ENCODE measurements at places on chromosomes 6 and 20. TPM values are rescaled to one million over a fixed set of nuclear protein-coding genes. Genes with fewer than 3 reads are reported as not detected.
A peak's percentile ranks its signal among the peaks of the same experiment; 100 is the strongest.

- DNase-seq: no peak
Measured at GRCh38 chr20:52235129-52235528, 43.5 kb upstream of the ZFP64 start.

GRCh38 chr20:36613974-36614373, 8.4 kb downstream of the RAB5IF start:
- DNase-seq: no peak

GRCh38 chr6:90534337-90535025, 52.4 kb downstream of the MAP3K7 start:
- no peak for DNase-seq

Gene PSORS1C2
- not detected for total RNA-seq

Gene DDO
- total RNA-seq: 0.84 TPM

DNA sequence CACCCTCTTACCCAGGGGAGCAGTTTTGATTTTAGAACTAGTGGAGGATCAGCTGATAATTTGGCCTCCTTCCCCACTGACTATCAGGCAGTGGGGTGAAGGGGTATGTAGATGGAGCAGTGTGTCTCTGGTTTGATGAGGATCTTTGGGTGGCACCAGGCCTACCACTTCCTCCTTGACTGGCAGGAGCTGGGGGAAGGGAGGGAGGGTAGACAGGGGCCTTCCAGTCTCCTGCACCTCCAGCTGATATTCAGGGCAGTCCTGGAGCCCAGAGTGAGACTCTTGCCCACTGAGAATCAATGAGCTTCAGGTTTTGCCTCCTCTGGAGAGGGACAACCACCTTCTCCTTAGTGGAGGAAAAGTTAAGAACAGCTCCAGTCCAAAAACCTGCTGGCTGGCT, 3.2 kb downstream of the DEF6 start:
- DNase-seq: no peak

Gene SSTR4
- not detected for total RNA-seq

Gene ZNFX1
- total RNA-seq: 38.2 TPM

GRCh38 chr20:40282541-40282940, 406.5 kb downstream of the MAFB start:
- DNase-seq: no peak

GRCh38 chr20:57652606-57653545, 32.6 kb upstream of the ZBP1 start:
- DNase-seq: no peak

GRCh38 chr20:15220009-15220656, 882.7 kb upstream of the FLRT3 start:
- no peak for DNase-seq

Gene PRND
- total RNA-seq: 0.29 TPM

DNA sequence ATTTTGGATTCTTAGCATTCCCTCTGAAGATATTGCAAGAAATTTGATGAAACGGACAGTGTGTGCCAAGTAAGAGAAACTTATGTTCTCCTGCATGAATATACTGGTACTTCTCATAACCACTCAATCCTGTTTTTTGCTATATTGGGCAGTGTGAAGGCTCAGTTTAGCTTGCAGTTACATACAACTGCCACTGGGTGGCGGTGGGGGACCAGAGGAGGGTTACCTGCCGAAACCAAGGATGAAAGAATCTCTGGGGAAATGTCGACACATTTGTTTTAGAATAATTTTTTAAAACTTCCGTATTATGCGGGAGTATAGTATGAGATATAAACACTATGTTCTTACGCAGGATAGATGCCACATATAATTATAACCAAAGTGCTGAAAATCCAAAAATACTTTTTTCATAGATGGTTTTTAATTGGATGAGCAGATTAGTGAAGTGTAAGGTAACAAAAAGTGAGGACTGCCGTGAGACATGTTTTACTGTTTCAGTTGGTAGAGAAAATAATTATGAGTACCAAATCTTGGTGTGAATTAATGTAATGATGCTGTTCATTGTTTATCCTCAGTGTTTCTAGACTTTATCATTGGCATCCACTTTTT, 9.7 kb downstream of the TRMT11 start:
- peak; percentile 42 for DNase-seq

DNA sequence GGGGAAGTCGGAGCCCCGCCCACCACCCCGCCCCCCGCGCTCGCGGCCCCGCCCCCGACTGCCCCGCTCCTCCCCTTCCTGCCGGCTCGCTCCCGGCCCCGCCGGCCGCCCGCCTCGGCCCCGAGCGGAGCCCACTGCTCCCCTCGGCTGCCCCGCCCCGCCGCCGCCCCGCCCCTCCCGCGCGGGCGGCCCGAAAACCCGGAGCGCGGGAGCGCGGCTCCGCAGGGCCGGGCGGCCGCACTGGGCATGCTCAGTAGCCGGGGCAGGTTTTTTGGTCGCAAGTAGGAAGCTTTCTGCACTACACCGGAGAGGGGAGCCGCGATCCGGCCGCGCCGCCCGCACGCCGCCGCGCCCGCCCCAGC, at the start of gene CDYL:
TSS of gene CDYL (plus strand) at position 274 of the 362 bp plus-strand sequence. CDS start 380 bp downstream, outside the sequence.
- DNase-seq: peak; percentile 77

- peak; percentile 23 for DNase-seq
Measured at GRCh38 chr6:10595731-10596664, 74.8 kb downstream of the GCNT2 start.

GRCh38 chr20:34709831-34710567, 5.9 kb downstream of the TP53INP2 start:
- peak; percentile 14 for DNase-seq

Gene TRERF1
- 16.1 TPM for total RNA-seq

DNA sequence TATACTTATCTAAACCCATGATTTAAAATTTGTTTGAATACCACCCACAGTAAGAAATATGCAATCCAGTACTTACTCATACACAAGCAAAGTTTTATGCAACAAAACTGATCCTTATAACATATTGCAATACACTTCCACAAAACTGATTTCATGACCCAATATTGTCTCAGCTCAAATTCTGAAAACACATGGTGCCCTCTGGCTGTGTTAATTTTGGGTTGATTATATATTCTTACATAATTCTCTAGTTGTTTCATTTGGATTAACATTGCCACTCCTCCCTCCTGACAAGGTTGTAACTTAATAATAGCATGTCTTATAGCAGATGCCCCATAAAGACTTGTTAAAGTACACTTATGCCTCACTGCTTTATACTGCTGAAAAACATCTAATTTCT, 73.0 kb upstream of the TULP1 start:
- no peak for DNase-seq
